ENCODE measurements at places on chromosomes 12 and 14.

GRCh38 chr14:60589442-60589841 lies 59.8 kb downstream of the SIX1 start:
- no peak for DNase-seq

GRCh38 chr12:121600702-121601336 lies 20.0 kb upstream of the KDM2B start:
- DNase-seq: no peak

DNA sequence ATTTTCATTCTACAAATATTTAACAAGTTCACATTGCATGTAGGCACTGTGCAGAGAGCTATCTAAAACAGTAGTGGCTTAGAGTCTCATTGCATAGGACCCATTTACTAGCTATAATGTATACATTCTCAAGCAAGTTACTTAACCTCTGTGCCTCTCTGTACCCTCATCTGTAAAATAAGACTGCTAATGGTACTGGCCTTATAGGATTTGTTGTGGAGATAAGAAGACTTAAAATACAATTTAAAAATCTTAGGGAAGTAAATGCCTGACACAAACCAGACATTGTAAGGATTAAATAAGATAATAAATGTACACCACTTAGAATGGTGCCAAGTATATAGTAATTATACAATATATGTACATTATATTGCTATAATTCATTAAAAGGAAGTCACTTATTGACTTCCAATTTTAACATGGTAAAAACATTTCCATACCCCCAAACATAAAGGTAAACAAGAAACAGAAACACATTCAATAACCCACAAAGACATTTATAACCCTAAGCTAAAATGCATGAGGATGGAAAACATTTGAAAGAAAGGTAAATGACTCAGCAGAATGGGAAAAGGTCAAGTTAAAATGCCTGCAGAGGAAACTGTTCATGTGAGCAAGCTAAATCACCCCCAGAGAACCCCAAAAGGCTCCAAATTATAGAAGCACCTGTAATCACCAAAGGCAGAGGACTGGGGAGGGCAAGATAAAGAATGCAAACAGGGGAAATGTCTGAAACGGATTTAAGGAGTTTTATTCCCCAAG lies 30.8 kb downstream of the RPS6KA5 start:
- DNase-seq: no peak

DNA sequence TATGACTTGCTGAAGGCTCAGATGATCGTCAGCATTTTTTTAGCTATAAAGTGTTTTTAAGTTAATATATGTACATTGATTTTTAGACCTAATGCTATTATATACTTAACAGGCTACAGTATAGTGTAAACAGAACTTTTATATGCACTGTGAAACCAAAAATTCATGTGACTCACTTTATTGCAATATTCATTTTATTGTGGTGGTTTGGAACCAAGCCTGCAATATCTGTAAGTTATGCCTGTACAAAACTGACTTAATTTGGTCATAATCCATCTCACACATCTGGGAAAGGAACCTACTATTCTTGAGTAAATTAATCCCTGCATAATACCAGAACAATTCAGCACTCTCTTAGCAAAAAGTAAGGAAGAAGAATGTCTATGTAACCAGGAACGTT lies 390.7 kb downstream of the SYT1 start:
- peak; percentile 67 for DNase-seq

DNA sequence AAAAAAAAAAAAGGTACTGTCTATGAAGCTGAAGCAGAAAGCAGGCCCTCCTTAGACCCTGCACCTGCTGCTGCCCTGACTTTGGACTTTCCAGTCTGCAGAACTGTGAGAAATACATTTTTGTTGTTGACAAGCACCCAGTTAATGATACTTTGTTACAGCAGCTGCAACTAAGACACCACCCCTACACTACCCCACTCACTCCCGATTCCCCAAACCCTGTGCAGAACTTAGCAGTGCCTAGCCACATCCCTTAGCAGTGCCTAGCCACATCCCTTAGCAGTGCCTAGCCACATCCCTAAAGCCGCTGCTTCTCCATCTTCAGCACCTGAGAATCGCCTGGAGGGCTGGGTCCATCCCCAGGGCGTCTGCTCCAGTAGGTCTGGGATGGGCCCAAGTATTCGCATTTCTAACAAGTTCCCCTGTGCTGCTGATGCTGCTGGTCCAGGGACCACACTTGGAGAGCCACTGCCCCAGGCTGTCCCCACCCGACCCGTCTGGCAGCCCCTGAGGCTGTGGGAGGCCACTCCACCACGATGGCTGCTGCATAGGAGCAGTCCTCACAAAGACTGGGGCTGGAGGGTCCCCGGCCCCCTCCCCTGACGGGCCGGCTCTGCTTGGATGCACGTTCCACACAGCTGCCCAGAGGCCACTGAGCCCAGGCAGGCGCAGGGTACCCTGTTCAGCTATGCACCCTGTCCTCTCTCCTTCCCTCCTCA lies 10.8 kb upstream of the PPP1R13B start:
- no peak for DNase-seq

- DNase-seq: peak; percentile 61
These were observed 59.7 kb upstream of the NAP1L1 start for GRCh38 chr12:76144245-76144549.

DNA sequence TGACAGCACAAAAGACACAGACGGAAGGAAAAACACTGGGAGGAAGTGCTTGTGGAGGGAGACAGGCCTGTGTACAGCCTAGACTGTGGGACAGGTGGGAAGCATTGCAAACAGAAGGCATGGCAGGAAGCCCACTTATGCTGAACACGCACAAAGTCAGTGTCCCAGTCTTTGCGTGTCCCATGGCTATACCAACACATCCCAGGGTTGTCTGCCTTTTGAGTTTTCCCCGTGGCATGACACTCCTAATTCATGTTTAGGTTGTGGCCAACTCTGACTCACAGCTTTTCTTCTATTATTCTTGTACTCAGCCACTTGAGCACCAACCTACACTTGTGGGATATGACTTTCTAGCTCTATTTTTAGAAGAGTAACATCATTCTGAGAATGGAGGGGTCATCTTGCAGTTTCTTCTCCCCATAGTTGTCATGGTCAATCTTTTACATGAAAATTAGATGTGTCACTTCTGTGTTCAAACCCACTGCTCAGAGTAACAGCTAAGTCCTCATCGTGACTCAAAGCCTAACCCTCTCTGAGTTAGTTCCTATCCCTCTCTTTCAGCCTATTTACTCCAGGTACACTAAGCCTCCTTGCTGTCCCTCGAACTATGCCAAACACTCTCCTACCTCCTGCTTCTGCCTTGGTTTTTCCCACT lies 27.5 kb upstream of the JPH4 start:
- no peak for DNase-seq

GRCh38 chr12:11861864-11862600 lies 208.7 kb upstream of the BCL2L14 start:
- no peak for DNase-seq

- DNase-seq: peak; percentile 31
These were observed 253.7 kb downstream of the SNAPC1 start for GRCh38 chr14:62015945-62016344.

DNA sequence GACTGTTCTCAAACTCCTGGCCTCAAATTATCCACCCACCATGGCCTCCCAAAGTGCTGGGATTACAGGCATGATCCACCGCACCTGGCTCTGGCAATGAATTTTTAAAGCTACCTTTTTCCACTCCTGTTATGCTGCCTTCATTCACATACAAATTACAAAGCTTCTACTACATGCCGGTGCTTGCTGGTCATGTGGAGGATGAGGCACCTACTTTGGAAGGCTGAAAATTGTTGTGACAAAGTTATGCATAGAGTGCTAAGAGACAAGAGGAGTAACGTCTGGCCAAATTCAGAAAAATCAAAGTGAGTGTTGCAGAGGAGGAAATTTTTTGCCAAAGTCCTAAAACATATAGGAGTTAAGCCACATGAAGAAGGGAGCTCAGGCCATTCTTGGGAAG lies 191.7 kb upstream of the PPFIA2 start:
- DNase-seq: no peak

GRCh38 chr12:66662179-66662578 lies 16.7 kb downstream of the GRIP1 start:
- DNase-seq: peak; percentile 13

GRCh38 chr14:55582746-55583145 lies 2.7 kb downstream of the KTN1 start:
- no peak for DNase-seq

- DNase-seq: no peak
These were observed 43.6 kb upstream of the TRIM9 start for GRCh38 chr14:51138404-51139103.

DNA sequence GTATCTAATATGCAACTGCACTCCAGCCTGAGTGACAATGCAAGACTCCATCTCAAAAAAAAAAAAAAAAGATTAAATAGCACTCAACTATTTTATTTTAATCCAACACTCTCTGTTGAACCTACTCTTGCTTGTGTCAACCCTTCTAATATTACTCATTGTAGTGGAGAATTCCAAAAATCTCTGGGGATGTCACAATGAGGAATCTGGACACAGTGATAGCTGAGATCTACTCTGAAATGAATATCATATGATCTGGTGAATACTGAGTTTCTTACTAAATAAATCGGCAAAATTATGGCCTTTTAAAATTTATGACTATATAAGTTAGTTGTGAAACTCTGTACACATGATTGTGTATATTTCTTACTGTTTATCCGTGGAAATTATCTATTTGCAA lies 418.2 kb downstream of the BCAT1 start:
- DNase-seq: no peak

- no peak for DNase-seq
These were observed 73.3 kb downstream of the NCOR2 start for GRCh38 chr12:124493809-124494750.

GRCh38 chr12:112518365-112518735 lies 99.6 kb downstream of the PTPN11 start:
- no peak for DNase-seq

GRCh38 chr12:111436811-111437210 lies 31.1 kb downstream of the SH2B3 start:
- DNase-seq: no peak

GRCh38 chr14:104289507-104289906 lies 151.1 kb downstream of the KIF26A start:
- DNase-seq: no peak

DNA sequence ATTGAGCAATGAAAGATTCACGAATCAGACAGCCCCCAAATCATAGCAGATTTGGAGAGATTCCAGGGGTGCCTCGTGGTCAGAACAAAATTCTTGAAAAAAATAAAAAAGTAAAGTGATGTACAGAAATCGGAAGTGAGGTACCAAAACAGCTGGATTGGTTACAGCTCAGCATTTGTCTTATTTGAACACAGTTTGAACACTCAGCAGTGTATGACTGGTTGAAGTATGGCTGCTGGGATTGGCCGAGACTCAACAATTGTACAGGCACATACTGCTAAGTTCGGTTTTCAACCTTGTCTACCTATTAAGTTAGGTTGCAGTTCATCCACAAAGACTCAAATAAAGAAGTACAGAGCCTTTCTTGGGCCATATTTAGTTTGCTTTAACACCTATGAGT lies 865.4 kb upstream of the TMEM132C start:
- no peak for DNase-seq

DNA sequence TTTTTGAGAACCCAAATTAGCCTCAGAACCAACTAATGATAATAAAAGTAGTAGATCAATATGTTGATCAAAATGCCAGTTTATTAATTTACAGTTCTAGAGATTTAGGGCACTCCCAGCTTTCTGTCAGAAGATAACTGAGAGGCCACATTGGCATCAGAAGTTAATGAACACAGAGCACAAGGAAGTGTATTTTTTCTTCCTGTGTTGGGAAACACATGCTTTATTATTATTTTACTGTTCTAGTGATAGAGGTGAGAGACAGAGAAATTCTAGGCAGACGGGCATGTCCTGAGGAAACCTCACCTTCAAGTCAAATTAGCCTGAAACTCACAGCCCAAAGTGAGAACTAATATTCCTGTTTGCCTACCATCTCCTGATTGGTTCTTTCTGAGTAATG lies 213.7 kb downstream of the PCNX1 start:
- no peak for DNase-seq

DNA sequence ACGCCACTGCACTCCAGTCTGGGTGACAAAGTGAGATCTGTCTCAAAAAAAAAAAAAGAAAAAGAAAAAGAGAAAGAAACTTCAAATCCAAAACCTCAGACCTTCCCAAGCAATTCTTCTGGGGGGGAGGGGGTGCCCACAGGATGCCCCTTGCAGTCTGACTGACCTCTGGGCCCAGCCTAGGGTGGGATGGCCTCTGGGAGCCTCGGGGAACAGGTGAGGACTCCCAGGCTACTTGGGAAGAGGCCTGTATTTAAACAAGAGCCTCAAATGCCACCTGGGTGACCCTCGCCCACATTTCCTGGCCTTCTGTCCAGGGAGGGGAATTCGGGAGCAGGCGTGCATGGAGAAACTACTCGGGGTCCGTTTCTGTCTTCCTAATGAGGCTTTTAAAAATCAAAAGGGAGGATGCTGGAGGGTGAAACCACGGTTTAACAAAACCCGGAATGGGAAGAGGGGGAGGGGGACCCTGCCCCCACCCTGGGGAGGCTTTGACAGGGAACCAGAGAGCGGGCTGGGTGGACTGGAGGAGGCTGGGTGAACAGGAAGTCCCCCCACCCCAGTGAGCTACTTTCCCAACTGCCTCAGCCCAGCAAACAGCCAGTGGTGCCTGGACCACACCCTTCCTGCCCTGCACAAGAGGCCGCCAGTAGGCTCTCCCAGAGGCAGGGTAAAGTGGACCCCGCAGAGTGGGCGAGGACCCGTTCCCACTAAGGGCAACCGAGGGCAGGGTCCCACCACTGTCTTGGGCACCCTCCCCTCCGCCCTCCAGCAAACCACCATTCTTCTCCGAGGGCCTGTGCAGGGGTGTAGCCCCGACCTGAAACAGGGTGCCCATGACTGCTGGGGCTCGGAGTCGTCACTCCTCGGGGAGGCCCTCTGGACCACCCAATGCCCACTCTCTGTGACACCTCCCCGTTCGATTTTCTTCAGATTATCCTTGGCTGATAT lies 1.5 kb upstream of the FBRSL1 start:
- DNase-seq: no peak

- peak; percentile 90 for DNase-seq
These were observed 148.4 kb downstream of the DPF3 start for GRCh38 chr14:72745546-72745945.

DNA sequence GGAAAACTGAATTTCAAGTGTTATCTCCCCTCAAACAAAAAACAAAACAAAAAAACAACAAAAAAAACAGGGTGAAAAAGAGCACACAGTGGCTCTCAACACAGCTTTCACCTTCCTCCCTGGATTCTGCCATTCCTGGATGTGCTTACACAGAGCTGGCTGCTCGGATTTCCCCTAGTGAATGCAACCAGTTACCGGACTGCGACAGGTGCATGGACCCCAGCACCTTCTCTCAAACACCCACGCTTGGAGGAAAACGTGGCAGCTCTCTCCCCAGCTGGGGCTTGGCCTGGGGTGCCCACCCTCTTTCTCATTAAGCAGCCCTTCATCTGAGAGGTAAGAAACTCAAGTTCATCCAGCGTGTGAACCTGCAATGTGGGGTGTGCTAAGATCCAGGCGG lies 33.5 kb upstream of the DICER1 start:
- DNase-seq: no peak

- peak; percentile 35 for DNase-seq
These were observed 111.2 kb upstream of the SLC38A2 start for GRCh38 chr12:46483572-46484395.

Measured in fibroblast of skin of right quadriceps (primary cell).